ENCODE measurements at places on chromosomes 16 and 17. TPM values are rescaled to one million over a fixed set of nuclear protein-coding genes. Genes with fewer than 3 reads are reported as not detected.

DNA sequence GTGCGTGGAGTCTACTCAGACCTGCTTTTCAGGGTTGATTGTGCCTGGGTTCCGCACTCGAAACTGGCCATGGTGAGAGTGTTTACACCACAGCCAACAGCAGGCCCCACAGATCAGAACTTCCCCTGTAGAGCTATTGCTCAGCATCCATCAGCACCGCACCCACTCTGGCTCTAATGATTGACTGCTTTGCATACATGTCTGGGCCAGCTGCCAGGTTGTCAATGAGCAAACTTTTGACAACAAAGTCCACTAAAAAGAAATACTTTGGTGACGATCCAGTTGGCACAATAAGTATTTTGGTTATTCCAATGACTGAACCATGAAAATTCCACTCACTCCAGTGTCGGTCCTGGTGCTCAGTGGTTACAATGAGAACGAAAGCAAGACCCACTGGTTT is 190.7 kb downstream of the FOXL1 start:
- DNase-seq, result no peak

- DNase-seq, result no peak
Measured at GRCh38 chr16:82013139-82013538, 1.9 kb upstream of the SDR42E1 start.

GRCh38 chr16:49972280-49972679 is 52.7 kb upstream of the CNEP1R1 start:
- no peak for DNase-seq

DNA sequence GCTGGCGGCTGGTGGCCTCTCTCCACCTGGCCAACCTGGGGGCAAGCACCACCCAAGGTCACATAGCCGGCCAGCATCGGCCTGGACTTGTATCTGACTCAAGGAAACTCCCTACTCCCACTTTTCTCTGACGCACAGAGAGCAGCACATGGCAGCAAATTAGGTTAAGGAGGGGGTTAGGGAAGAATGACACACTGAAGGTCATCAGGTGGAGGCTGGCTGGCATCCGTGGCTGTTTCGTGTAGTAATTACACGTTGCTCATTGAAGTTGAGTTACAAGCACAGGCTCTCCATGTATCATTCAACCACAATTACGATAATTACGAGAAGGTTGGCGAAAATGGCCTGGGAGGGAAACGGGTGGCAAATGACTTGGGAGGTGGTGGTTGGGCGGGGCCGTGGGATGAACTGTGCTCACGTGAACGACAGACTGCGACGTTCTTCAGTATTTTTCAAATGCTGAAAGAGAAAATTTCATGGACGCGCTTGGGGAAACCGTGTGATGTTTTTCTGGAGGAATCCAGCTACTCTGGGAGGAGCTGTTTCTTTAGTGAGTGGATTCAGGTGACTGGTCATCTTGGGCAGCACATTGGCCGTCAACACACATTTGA is 4.0 kb upstream of the METRNL start:
- DNase-seq, result no peak

HIC1 gene
- total RNA-seq, result 0.63 TPM

CES4A gene
- 0.07 TPM for total RNA-seq

GPR179 gene
- 0.07 TPM for total RNA-seq

All from H7 (cell line).